ENCODE measurements at places on chromosomes 6 and 20.

DNA sequence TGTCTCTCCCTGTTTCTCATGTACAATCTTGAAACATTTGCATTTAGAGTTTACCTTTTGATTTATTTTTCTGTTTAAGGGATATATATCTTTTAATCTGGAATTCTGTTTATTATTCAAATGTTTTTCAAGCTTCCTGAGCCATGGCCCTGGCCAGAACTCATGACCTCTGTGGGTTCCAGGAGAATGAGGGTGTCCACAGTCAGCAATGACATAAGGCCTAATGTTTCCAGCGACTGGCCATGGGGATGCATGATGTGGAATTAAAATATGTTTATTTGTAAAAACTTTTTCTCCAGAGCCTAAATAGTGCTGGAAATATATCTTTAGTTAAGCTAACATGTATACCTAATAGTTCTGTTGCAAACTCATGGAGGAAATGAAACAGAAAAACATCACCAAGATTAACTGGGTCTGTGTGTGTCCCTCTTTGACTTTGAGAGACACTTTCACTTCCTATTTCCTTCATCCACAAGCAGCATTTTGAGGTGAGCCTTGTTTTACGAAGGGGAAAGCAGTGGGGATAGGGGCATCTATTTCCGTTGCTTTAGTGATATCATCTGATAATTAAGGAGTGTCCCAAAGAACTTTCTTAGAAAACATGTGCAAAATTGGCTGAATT, 87.6 kb downstream of the SMOC2 start:
- DNase-seq: no peak

DNA sequence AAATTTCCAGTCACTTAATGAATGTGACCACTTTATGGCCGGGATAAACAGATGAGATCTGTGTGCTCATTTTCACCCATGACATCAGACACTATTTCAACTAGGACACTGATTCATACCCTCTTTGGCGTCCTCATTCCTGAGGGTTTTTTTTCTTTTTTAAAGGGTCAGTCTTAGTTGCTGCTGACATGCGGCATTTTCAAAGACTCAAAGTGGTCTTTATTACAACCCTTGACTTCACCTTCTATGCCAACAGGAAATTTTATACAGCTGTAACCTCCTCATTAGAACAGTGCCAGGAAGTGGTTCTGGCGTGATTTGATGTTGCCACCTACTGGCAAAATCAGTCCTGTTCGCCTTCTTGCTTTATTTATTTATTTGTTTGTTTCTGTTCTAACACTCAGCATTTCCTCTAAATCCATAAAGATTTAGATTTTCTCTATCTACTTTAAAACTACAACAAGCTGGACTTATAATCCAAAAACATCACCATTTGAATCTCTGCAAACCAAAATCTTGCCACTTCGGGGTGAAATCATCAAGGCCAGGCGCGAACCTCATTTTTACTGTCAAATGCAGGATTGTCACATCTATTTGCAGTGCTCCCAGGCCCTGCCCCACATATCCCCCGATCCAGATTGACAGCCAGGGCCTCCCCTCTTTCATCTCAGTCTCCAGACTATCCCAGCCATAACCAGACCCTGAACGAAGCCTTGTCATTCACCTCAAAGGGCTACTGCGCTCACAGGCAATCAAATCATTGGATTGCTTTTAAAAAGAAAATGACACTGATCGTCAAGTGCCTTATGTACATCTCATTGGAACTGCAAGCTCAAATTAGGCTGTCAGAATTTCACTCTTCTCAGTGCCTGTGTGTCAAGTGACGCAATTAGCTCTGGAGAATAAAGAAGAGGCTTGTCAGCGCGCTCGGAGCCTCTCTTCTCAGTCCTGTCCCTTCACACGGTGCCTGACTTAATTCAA, 77.5 kb downstream of the C6orf118 start:
- DNase-seq: no peak

DNA sequence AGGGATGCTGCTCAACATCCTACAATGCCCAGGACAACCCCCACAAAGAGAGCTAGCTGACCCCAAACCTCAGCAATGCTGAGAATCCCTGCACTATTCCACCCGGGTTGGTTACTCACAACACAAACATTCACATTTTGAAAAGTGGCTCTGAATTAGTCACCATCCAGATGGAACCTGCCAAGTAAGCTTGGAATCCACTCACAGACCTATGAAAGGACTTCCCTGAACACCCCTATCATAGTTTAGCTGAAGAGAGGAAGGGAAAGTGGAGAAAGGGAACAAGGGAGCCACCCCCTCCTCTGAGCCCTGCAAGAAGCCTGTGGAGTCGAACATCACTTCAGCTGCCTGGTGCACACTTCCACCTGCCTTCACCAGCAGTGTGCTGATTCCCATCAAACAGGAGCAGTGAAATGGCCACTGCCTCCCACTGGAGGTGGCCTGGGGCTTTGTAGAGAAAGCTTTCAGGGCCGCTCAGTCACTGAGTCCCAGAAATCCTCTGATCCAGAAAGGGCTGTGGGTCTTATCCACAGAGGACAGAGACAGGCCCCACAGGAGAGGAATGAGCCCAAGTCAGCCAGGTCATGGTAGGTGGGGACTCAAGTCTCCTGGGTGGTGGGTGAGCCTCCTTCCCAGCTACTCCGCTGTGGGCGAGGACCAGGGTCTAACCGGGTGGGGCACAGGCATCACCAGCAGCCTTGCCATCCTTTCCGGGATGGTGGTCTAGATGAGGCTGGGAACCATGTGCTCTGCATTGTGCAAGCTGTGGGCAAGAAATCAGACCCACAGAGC, 203.7 kb downstream of the SYNDIG1 start:
- DNase-seq: peak; percentile 70

- no peak for DNase-seq
Observed at GRCh38 chr6:16419636-16420336, 181.4 kb downstream of the GMPR start.

GRCh38 chr6:154297721-154298120, 58.9 kb downstream of the IPCEF1 start:
- no peak for DNase-seq

All from AG09319 (cell line).